ENCODE measurements at places on chromosomes 7 and 10.

GRCh38 chr10:90975096-90975495 is 54.2 kb upstream of the ANKRD1 start:
- DNase-seq, result no peak

DNA sequence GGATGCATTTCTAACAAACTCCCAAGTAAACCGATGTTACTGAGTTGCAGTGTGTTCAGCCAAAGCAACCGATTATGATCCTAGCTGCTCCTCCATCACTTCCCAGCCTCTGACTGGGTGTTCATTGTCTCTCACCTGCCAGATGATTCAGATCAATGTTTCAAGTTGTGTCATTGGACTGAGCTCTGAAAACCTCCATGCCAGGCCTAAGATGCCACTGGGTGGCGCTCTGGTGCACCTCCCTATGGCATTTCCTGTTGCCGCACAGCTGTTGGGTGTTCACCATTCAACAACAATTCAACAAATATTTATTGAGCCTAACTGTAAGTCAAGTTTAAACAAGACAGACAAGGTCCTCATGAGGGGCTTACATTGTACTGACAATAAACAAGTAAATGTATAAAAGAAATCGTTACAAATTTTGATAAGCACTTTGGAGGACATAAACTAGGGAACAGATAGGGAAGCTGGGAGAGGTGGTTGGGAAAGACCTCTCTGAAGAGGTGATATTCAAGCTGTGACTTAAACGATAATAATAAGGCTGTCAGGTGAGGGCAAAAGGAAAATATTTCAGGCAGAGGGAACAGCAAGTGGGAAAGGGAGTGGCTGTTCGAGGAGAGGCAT is 22.8 kb downstream of the RGR start:
- DNase-seq, result peak; percentile 9

- DNase-seq, result no peak
Measured at GRCh38 chr10:132808383-132809231, 22.7 kb upstream of the NKX6-2 start.

- DNase-seq, result no peak
Measured at GRCh38 chr10:79050896-79051555, 17.7 kb upstream of the ZMIZ1 start.

DNA sequence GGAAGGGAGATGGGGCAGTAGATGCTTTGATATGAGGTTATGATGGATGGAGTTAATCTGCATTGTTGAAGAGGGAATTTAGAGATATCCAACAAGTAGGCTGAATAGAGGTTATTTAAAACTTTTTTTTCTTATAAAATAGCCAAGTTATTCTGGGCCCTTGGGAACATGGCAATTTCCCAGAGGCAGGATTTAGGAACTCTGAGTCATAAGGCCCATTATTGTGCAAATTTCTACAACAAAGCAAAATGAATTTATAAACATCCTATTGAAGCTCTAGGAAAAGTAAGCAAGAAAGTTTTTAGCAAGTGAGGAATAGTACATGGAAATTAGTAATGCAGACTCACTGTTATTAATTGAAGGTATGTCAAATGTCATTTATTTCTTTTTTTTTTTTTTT is 160.9 kb upstream of the NPY start:
- DNase-seq, result no peak

DNA sequence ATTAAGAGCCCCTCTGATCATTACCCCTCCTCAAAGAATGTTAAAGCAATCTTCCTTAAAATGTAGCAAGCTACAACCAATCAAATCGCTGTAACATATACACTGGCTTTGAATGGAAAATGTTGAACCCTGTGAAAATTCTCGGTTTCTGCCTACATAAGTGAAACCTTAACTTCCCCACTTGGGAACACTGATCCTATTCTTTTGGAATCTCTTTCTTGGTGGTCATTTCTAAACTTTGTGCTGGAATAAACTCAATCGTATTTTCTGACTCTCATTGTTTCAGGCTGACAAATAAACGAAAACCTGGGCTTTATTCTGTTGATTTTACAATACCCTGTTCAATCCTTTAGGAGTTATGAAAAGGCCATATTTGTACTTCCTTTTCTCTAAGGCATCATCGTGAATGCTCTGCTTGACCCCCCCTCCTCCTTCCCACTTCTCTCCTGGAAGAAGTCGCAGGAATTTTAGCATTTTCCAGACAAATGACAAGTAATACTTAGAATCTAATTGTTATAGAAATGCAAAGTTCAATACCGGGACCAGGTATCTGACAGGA is 155.1 kb upstream of the FAM13C start:
- no peak for DNase-seq

DNA sequence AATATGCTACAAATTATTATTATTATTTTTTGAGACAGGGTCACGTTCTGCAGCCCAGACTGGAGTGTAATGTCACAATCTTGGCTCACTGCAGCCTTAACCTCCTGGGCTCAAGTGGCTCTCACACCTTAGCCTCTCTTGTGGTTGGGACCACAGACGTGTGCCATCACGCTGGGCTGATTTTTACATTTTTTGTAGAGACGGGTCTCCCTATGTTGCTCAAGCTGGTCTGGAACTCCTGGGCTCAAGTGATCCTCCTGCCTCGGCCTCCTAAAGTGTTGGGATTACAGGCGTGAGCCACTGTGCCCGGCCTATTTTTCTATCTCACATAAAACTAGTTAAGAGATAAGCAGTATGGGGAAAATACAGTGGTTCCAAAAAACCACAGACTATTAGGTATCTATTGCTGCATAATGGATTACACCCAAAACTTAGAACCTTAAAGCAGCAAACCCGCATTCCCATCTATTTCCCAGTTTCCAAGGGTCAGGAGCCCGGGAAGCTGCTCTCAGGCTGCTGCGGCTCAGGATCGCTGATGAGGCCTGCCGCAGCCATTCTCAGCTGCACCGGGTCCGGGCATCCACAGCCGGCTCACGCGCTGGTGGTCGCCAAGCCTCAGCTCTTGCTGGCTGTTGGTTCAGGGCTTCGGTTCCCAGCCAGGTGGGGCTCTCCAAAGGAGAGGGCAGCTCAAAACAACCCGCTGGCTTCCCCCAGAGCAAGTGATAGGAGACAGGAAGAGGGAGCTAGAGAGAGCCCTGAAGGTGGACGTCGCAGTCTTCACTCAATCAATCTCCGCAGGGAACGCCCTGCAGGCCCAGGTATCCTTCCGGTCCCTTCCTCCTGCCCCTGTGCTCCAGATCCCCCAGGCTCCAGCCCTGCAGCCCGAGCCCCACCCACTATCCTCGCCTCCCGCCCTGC is 128.2 kb downstream of the UBE2H start:
- no peak for DNase-seq

DNA sequence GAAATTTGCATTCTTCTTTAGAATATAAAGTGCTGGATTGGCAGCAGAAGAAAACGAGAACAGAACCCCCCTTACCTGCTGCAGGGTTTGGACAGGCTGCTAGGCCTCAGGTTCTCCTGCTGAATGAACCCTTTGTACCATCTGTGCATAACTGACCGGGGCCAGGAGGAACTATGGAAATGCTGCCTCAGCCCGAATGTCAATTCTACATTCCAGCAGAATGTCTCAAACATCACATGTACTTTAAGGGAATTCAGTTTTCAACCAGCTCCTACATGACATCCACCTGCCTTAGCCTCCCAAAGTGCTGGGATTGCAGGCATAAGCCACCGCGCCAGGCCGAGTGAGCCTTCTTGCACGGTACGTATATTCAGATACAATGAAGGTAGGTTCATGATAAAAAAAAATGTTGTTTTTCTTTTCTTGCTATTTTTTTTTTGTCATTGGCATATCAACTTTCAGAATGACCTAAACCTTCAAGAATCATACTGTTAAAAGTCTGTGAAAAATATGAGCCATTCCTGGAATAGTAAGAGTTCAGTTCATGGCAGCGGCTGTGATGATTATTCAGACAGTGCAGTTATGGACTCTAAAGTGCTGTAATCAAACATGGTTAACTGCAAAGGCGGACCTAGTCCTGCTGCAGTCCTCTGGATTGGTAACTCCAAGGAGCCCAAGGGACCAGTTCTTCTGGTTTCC is 84.4 kb upstream of the TNS3 start:
- no peak for DNase-seq

DNA sequence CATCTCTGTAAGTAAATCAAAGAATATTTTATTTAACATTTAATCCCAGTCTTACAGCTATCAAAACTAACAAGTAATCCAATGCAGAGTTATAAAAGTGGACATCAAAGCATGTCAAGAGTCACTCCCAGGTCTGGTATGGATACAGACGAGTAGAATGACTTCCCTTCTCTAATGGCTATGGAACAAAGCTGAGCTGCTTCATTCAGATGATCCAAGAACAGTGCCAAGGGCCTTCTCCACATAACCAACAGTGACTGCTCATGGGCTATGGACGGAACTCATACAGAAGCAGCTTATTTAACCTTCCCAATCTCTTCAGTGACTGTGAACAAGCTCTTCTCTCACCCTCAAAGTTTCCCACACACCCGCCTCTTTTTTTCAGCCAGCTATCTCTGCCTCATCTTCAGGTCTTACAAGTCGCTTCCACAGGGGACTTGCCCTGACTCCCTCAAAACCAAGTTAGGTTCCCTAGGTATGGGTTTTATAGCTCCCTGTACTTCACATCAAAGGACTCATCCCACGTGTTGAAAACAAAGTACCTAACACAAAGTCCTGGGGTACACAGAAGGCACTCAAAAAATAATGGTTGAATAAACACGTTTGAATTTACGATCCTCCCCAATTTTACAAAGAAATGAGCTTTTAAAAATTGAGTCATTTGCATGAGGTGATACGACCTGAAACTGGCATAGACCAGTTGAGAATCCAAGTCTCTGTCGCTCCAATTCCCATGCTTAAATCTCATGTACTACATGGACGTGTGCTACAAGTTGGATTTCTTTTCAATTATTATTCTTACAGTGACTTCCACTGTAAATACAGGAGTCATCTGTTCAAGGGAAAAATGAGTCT is 3.1 kb downstream of the USP6NL start:
- DNase-seq, result no peak

GRCh38 chr7:151432658-151433521 is 7.1 kb downstream of the CRYGN start:
- no peak for DNase-seq

DNA sequence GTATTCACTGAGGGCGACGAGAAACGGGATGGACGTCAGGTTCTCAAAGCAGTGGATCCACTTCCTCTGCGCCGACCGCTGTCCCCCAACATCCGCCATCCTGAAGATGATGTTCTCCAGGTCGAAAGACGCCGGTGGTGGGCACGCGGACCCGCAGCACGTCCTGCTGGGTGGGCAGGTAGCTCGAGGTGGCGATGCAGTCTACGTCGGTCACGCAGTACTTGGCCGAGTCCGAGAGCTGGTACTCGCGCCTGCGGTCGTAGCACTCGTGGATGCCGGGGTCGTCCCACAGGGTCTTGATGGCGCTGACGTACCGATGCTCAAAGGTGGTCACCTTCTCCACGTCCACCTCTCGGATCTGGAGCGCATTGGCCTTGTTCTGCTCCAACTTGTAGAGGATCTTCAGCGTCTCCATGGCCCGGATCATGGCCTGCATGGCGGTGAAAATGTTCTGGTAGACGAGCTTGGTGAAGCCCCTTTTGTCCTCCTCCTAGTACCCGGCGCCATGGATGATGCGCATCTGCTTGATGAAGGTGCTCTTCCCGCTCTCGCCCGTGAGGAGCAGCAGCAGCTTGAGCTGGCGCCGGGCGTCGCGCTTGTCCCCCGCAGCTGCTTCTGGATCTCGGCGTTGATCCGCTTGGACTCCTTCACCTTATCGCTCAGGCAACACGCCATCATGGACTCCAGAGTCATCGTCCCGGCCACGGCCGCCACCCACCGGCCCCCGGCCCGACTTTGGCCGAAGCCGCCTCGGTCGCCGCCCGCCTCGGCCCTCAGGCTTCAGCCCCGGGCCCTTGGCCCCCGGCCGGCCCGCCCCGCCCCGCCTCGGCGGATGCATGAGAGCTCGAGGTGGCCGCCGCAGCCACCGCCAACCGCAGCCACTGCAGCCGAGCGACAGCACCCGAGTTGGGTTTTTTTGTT is 122.9 kb upstream of the KCTD7 start:
- DNase-seq, result no peak

DNA sequence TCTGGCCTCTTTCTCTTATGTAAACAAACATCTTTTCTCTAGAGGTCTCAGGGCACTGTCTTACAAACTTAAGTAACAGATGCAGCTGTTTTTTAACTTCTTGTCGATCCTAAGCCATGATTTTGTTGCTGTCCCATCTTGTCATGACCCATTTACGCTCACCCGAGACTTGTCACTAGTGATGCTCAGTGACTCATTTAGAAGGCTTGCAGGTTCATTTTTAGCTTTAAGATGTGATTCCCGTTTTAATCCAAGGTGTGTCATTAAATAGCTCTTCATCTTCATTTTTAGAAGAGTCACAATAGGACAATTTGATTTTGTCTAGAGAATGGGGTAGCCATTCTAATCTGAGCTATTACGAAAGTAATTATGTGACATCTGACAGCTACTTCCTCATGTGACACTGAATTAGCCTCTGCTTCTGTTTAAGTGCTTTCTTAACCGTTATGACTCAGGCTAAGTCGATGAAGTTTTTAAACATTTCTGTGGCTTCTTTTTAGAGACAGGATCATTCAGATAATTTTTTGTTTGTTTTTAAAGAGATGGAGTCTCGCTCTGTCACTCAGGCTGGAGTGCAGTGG is 42.7 kb downstream of the SPDYE5 start:
- DNase-seq, result peak; percentile 11

GRCh38 chr10:129442866-129443265 is 24.2 kb upstream of the MGMT start:
- DNase-seq, result no peak

DNA sequence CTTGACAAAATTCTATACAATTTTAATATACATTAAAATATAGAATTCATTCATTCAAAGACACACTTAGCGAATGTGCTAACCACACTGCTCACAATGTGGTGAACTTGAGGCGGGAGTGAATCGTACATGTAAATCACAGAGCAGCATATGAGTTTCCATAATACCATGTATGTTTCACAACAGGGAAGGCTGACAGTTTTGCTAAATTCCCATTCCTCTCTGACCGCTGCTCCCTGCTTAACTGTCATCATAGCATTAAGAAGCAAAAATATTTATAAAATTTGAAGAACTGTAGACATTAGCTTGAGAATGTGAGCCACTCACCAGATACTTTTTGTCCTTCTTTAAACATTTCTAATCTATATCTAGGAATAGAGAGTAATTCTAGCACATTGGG is 763.3 kb downstream of the MAGI2 start:
- DNase-seq, result no peak

- DNase-seq, result no peak
Measured at GRCh38 chr7:49775949-49776443, 2.6 kb downstream of the VWC2 start.

DNA sequence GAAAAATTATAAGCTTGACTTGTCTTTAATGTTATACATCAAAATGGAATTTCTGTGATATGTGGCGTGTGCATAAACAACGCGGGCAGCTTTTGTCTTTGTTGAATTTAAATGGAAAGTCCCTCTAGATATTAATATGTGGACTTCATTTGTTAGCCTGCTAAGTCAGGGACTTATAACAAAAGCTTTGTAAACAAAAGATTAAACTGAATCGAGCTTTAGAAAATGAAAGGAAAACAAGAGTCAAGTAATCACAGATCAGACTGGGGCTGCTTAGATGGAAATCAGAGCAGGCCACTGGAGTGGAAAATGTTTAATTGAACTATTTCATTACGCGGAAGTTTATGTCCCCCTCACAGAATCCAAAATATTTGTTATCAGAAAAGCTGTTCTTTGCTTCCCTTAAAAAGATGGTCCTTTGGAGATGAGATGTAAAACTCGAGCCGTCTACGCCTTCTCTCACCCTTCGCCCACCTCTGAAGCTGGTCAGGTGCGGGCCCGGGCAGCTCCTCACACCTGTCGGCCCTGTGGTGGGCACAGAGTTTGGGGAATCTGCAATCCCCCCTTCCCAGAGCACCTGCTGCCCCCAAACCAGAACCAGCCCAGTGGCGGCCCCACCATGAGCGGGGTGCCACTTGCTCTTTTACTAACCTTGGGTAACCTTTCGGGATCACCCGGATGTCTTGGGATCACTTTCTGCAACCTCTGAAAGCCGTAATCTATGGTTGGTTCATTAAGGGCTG is 116.2 kb downstream of the EBF3 start:
- no peak for DNase-seq
